ENCODE measurements at places on chromosomes 12 and 14. TPM values are rescaled to one million over a fixed set of nuclear protein-coding genes. Genes with fewer than 3 reads are reported as not detected.

GRCh38 chr14:101109347-101109638 is 205.8 kb upstream of the RTL1 start:
- DNase-seq = no peak

- no peak for DNase-seq
These were observed 190.6 kb downstream of the TMX1 start for GRCh38 chr14:51430633-51431032.

- DNase-seq = no peak
These were observed 261.8 kb downstream of the BTG1 start for GRCh38 chr12:91883811-91884210.

GRCh38 chr14:65174783-65175182 is 72.5 kb upstream of the MAX start:
- no peak for DNase-seq

GRCh38 chr14:101115652-101116051 is 212.1 kb upstream of the RTL1 start:
- no peak for DNase-seq

The VDR gene
- total RNA-seq = 79.6 TPM

DNA sequence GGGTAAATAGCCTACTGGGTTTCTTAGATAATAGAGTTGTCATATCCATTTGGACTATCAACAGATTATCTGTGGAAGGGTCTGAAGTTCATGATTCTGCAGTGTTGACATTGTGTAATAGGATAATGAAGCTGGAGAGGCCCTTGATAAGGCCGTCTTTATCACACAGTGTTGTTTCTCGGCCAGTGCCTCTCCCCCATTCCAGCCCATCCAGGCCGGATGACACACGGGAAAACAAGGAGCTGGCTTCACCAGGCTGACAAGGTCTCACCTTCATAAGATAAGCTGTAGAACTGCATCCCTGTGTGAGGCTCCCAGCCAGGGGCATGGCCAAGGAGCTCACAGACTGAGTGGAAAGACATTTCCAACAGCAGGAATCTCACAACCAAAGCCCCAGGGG is 8.7 kb upstream of the EML1 start:
- DNase-seq = no peak

The OR4K14 gene
- not detected for total RNA-seq

The EXOC3L4 gene
- total RNA-seq = not detected

DNA sequence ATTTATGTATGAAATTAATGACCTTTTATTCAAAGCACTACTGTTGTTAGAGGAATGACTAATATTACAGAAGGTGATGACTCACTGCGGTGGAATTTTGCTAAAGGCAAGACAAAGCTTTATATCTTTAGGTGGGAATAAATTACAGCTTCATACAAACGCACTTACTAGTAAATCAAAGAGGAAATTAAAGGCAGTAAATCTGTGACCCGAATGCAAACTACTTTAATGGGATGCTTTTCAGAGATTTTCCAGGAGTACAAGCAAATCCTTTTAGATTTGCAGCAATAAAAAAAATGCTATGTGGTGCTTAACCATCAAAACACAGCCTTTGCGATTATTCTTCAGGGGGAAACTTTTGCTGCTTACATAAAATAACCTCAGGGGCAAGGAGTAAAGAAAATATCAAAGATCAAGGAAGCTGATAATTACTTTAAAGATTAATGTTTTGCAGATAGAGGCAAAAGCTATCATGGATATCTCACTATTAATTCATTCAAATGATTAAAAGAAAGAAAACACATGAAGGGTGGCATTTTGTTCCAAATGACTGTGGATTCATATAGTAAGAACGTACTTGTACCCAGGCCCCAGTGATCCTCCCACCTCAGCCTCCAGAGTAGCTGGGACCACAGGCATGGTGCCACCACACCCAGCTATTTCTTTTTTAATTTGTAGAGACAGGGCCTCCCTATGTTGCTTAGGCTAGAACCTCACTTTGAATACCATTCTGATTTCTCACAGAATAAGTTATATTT is 98.9 kb downstream of the DENND5B start:
- DNase-seq = no peak

GRCh38 chr12:89782807-89783206 is 74.2 kb upstream of the ATP2B1 start:
- no peak for DNase-seq

GRCh38 chr14:29220566-29220965 is 454.0 kb downstream of the FOXG1 start:
- no peak for DNase-seq
